ENCODE measurements at places on chromosomes 2 and 18.

GRCh38 chr2:230874876-230875275 lies 10.1 kb downstream of the ITM2C start:
- no peak for DNase-seq

GRCh38 chr2:205405752-205406151 lies 276.5 kb upstream of the NRP2 start:
- no peak for DNase-seq

DNA sequence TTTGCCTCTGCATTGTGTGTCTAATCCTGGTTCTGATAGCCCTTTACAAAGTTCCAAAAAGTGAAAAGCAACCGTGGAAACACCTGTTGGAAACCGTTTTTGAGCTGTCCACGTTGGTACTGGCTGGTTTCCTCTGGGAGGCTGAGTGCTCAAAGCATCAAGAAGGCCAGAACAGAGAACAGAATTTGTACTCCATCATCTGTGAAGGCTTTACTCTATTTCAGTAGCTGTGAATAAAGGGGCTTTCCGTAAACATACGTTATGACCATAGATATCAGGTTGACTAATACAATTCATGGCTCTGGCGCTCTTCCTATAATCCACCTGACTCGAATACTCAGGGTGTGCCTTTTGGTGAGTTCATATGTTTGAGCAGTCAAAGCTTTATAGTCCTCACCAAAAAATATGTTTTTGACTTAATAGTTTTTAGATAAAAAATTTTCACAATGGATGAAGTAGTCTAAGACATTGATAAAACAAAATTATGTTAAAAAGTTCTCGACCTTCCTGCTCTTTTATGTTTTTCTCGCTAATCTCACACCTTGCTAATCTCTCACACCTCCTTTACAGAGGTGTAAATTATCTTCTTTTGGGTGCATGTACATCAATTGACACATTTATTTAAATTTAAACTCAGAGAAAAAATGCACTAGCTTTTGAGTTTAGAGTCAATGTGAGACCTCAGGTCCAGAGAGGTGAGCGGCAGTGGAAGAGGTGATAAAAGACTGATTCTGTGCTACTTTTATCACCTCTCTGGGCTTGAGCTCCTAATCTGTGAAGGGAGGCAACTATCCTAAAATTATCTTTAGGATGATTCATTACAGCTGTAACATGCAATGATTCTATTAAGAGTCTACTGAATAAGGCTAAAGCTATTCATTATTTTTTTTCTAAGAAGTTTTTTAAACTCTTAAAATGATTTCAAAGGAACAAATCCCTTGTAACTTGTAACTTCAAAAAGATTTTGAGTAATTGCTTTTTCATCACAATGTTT lies 65.3 kb downstream of the CXCR4 start:
- DNase-seq = no peak

- DNase-seq = no peak
These were observed 125.9 kb downstream of the GPD2 start for GRCh38 chr2:156562124-156562523.

DNA sequence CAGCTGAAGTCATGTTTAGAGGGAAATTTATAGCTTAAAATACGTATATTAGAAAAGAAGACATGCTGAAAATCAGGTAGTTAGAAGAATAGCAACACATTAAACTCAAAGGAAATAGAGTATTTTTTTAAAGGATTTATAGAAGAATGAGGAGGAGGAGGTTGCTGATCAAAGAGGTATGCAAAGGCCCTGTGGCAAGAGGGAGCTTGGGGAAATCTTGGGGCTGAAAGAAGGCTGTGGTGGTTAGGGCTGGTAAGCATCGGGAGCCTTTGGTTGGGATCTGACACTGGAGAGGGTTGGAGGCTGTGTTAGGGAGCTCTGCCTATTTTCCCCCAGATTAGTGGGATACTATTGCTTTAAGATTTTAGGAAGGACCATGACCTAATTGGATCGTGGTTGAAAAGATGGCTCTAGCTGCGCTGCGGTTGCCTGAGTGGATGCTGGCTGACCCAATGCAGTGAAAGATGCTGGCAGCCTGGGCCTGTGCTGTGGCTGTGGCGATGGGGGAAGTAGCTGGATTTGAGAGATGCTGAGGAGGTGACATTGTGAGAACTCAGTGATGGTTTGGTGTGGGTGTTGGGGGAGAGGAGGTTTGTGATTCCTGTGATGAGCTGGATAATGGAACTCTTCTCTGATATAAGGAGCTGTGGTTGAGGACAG lies 11.7 kb downstream of the DGKD start:
- DNase-seq = no peak

DNA sequence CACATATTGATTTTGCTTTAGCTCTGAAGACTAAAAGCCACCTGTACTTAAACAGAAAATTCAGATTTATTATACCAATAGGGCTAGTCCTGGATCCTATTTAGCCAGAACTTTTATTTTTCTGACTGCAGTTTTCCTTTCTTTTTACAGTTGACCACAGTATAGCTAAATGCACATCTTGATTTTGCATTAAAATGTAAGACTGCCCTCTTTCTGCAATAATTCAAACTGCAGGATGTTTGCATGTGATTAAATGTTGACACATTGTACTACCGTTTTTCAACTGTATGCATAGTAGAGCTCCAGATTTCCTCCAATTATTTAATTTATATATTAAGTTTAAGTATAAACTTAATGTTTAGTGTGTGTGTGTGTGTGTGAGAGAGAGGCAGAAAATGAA lies 1262.9 kb downstream of the SUCLG1 start:
- DNase-seq = peak; percentile 6

DNA sequence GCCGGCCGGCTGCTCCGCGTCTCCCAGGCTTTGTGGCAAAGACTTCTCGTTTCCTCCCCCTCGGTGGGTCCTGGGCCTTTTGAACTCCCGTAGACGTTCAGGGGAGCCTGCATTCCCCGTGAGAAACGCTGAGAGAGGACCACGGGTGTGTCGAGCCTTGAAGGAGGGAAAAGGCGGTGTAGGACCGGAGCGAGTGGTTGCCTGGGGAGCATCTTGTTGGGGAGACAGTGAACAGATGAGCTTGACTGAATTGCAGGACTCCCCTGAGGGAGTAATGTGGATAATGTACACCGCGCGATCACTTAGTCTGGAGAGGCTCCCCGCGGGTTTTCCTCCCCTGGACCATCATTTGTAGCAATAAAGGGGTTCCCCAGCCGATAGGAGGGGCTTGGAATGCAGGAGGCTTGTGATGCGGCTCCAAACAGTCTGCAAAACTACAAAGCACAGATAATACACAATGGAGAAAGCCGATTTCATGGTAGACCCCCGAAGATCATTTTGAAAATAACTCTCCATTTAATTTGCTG lies 769 bp downstream of the ALMS1 start:
- no peak for DNase-seq

- DNase-seq = no peak
These were observed 41.0 kb upstream of the ACTR3 start for GRCh38 chr2:113848758-113849415.

DNA sequence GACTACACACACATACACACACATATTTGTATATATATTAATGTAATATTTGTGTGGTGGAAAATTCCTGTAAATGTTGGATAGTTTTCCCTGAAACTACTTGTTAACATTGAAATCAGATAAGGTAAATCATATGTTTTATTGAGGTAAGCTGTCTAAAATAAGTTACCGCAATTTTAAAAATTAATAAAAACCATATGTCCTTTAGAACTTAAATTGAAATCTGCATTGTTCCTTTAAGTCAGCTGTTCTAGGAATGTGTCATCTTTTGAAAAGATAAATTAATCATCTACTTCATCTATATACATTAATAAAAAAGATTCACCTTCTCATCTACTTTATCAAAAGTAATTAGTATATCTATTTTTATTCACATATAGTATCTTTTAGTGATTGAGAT lies 102.0 kb downstream of the CSRNP3 start:
- DNase-seq = no peak

DNA sequence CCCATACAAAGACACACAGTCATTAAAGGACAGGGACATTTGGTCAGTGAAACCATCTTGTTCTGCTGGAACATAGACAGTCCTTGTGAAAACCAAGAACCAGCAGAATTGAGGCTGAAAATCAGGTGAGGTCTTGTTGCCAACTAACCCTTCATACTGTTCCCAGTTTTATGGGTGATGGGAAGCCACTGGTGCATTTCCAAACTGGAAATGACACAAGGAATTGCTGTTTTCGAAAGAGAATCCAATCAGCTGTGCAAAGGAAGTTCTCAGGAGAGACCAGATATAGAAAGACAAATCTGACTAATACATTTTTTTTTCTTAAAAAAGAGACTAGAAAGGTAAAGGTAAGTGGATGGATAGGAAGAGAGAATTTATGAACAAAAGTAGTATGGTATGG lies 948.2 kb downstream of the TSN start:
- no peak for DNase-seq

GRCh38 chr18:23068570-23069310 lies 66.5 kb upstream of the CABLES1 start:
- no peak for DNase-seq

DNA sequence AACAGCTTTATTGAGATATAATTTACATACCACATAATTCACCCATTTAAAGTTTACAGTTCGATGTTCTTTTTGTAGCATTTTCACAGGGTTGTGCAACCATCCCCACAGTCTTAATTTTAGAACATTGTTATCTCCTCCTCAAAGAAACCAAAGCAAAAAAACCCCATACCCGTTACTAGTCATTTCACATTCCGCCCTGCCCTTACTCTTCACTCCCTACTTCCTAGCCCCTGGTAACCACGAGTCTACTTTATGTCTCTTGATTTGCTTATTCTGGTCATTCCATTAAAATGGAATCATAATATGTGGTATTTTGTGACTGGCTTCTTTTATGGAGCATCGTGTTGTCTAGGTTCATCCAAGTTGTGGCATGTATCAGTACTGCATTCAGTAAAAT lies 137.7 kb downstream of the TANC1 start:
- no peak for DNase-seq

- DNase-seq = no peak
These were observed 24.0 kb downstream of the WIPF1 start for GRCh38 chr2:174573621-174574081.

DNA sequence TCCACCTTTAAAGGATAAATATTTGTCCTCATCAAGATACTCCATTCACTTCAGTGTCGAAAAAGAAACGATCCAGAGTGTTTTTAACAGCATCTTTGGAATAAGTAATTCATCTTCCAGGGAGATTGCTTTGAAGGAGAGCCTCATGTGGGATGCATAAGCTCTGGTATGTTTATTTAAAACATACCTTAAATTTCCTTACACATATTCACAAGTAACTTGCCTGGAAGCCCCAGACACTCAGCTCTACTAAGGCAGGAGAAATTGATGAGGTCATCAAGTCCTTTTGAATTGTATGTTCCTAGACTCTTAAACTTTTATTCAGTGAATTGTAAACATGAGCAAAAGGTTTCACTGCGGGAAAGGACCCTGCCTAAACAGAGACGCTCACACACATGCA lies 103.0 kb downstream of the CDK15 start:
- DNase-seq = no peak

GRCh38 chr18:65811307-65811706 lies 60.5 kb downstream of the CDH7 start:
- no peak for DNase-seq

GRCh38 chr2:850429-850828 lies 100.2 kb upstream of the SNTG2 start:
- DNase-seq = no peak

DNA sequence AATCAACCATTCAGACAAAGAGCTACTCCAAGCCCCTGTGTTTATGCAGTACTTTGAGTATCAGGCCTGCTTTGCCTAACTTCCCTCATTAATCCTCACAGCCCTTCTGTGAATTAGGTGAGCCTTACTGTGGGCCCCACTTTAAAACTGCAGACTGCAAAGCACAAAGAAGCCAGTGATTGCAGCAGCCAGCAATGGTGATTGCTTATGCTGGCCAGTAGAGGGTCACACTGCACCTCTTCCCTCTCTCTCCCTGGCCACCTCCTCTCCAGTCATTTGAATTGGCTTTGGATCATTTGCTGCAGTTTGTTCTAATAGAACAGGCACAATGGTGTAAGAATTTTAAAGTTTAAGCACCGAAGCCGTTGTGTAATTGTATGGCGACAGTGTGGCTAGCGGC lies 229.9 kb downstream of the AGPS start:
- no peak for DNase-seq

- no peak for DNase-seq
These were observed 468.7 kb upstream of the TNP1 start for GRCh38 chr2:217328622-217328978.

GRCh38 chr2:221137385-221137784 lies 434.7 kb downstream of the EPHA4 start:
- no peak for DNase-seq

GRCh38 chr18:70373042-70373519 lies 84.2 kb downstream of the SOCS6 start:
- no peak for DNase-seq

DNA sequence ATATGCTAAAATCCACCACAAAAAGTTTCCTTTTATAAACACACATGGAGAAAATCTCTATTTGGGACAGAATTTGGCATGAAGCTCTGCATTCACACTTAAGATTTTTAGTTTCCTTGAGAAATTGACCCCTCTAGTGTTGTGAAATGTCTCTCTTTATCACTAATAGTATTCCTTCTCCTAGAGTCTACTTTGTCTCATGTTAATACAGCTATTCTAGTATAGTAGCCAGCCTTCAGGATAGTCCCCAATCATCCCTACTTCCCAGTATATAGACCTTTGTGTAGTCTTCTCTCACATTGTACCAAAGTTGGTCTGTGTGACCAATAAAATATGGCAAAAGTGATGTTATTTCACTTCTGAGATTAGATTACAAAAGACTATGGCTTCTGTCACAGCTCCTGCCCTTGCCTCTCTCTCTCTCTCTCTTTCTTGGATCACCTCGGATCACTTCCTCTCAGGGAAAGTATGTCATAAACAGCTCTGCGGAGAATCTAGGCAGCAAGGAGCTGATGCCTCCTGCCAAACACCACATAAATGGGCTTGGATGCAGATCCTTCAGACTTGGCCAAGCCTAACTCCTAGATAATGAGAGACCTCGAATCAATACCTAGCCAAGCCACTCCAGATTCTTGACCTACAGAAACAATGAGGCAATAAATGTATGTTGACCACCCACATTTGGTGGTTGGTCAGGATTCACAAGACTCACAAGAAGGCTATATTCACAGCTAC lies 59.7 kb upstream of the NABP1 start:
- DNase-seq = no peak

DNA sequence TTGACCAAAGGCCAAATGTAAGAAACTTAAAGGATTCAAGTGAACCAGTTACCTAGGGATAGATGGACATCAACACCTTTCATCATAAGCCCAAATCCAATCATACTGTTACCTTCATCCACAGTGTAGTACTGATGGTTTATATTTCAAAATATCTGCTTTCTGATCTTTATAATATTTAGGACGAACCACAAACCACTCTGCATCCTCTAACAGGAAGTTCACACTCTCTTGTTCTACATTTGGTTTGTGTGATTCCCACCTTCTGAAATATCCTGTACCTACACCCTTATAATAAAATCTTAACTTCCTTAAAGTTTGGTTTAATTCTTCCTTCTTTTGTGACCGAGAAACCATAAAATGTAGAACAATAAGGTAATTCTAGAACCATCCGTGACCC lies 535.7 kb upstream of the CHAC2 start:
- no peak for DNase-seq

DNA sequence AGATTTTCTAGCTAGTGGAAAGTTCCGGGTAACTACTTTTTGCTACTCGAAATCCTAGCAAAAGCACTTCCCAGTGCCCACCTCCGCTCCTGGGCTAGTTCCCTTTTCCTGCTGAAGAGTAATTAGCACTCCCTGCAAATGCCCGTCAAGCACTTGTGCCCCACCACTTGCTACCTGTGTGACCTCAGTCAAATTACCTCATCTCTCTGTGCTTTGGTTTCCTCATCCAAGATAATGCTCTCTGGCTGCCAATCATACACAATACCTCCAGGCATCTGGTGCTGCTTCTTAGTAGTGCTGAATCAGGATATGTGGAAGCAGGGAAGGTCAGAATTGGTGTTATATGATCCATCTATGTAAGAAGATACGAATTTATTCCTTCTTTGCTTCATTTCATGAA lies 102.1 kb upstream of the CDCA7 start:
- DNase-seq = no peak

All from putamen (tissue), 1 donor.